Activated CD8-positive, alpha-beta memory T cell treated with anti-CD3 and anti-CD28 coated beads for 1 hour (primary cell): ENCODE measurements at places on chromosomes 13 and 19.

DNA sequence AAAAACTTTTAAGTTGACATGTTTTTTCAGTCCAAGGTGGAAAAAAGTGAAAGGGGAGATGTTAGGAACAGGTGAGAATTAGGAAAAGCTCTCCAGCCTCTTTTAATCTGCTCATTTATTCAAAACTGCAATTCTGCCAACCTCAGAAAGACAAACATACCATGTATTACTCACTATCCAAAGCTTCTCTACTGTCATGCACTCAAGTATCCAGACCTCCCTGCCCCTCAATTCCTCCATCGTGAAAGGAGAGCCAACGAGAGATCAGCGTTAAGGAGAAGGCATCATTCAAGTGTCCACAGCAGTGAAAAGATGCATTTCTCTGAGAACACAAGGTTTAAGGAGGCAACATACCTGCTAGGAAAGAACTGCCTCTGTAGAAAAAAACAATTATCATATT lies 24.5 kb downstream of the DIAPH3 start:
- DNase-seq, result no peak

GRCh38 chr13:45826731-45827130 lies 24.8 kb downstream of the SIAH3 start:
- DNase-seq, result no peak

- no peak for DNase-seq
Measured at GRCh38 chr13:74070513-74070912, 63.7 kb downstream of the KLF12 start.

- no peak for DNase-seq
Measured at GRCh38 chr19:57961785-57962184, 12.5 kb downstream of the C19orf18 start.
